WERI-Rb-1 (cell line): ENCODE measurements at places on chromosomes 7 and 10.

- peak; percentile 26 for DNase-seq
Observed at GRCh38 chr7:45888185-45888992, at the start of gene IGFBP1. Gene IGFBP1 (plus strand): TSS chr7:45888488. CDS start chr7:45888653, 165 bp downstream.

DNA sequence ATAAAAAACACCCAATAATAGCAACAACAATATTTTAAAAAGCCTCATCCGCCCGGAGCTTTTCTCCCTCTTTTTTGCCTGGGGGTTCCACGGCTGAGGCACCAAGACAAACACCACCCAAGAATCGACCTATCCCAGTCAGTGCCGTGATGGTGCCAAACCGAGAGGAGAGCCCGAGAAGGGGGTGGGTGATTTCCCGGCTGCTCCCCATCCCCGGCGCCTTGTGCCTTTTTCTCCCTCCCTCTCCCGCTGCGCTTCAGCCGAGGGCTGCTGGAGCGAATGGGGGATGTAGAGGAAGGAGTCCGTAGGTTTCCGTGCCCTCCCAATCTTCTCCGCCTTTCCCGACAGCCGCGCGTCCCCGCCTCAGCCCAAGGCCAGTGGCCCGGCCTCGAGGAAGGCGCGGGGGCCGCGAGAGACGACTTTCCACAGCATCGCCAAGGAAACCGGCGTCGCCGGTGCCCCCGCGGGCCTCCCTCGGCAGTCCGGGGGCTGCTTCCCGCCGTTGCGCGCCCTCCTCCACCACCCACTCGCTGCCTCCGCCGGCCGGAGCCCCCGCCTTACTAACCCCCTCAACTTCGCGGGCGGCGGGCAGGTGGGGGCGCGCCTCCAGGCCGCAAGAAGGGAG, 1.3 kb downstream of the EGR2 start:
- DNase-seq = no peak

DNA sequence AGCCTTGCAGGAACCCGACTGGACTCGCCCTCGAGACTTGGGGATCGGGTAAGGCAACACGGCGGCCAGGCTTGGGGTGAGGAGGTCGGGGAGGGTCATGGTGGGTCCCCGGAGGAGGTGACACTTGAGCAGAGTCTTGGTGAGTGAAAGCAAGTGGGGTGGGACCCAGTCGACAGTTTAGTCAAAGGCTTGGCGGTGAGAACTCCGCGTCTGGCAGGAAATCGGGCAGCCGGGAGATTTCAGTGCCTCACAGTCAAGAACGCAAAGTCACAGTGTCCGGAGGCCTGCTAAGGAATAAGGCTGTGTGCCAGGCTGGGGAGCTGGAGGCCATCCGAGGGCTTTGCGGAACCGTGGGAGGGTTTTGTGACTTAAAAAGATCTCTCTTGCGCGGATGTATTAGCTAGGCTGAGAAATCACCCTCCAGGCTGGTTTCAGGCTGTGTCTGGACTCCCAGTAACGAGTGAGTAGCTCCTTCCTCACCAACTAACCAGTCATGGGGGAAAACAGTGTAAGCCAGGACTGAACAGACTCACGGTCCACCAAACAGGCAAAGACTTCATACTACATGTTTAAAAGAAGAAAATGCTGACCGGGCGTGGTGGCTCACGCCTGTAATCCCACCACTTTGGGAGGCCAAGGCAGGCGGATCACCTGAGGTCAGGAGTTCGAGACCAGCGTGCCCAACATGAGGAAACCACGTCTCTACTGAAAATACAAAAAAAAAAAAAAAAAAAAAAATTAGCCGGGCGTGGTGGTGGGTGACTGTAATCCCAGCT, 613 bp downstream of the AP5Z1 start:
- no peak for DNase-seq

GRCh38 chr10:133117036-133117687, 29.4 kb downstream of the ADGRA1 start:
- no peak for DNase-seq

DNA sequence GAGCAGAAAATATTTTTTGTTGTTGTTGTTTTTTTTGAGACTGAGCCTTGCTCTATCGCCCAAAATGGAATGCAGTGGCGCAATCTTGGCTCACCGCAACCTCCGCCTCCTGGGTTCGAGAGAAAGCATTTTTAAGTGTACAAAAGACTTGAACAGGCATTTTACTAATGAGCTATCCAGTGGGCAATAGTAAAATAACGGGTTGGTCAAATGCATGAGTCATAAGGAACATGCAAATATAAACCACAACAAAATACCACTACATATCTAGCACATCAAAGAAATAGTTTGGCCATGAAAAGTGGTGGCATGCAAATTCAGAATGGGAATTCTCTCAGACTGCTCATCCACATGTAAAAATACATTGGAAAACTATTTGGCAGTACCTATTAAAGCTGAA, 71.7 kb upstream of the TMEM106B start:
- no peak for DNase-seq

GRCh38 chr7:11587048-11587447, 244.9 kb downstream of the THSD7A start:
- DNase-seq = no peak

GRCh38 chr7:117468174-117468573, 11.7 kb upstream of the CFTR start:
- no peak for DNase-seq

DNA sequence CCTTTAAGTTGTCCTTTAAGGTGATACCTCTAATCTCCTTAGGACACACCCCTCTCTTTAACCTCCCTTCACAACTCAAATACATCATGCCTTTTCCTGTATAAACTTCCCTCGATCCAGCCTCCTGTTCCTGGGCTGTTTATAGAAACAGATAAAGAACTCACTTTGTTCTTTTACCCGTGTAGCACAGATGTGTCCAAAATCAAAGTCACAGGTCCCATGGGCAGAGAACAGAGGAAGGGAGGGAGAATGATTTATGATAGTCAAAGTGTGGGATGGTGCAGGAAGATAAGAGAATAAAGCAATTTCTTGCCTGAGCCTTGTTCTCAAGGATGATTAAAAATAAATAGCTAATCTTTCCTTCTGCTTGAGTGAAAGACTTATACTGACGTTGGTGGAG, 50.3 kb upstream of the CABCOCO1 start:
- no peak for DNase-seq

DNA sequence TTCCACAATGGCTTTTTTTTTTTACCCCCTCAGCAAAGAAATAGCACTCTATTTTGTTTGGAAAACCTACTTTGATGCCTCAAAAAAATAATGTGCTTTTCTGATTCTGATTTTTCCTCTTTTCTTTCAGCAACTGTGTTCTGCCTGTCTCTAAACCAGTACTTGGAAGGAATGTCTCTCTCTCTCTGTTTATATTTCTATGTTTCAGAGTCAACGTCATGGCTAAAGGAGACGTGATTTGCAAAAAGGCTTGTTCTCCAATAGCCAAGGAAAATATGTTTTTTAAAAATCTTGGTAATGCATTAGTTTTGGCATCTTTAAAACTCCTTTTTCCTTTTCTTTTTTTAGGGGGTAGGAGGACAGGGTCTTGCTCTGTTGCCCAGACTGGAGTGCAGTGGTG, 56.0 kb upstream of the SDK1 start:
- DNase-seq = no peak

DNA sequence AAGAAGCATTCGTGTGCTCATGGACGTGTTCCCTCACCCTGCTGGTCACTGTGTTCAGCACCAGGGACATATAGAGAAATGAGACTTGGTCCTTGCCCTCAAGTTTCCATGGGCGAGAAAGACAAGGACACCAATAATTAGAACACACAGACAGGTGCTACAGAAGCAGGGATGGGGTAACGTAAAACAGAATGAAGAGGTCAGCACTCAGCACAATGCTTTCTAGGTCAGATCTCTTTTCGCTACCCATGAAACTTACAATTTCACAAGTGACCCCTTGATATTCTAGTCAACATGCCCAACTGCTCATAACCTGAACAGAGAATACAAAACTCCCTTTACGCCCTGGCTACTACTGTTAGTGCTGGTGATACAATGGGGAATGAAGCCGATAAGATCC, 6.0 kb upstream of the ANK3 start:
- no peak for DNase-seq

DNA sequence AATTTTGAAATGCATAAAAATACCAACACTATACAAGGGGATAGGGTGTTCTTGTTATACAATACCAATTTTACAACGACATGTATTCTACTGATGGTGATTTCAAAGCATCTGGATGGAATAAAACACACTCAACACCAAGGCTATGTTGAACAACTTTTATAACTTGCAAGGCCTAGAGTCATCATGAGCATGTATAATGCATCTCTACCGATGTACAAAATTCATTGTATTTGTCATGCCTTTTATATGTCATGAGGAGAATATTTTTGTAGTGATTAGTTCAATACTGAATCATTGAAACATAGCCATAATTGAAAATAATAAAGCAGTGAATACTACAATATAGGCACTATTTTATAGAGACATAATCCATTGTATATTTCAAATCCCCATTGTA, 160.2 kb downstream of the ETV1 start:
- no peak for DNase-seq

DNA sequence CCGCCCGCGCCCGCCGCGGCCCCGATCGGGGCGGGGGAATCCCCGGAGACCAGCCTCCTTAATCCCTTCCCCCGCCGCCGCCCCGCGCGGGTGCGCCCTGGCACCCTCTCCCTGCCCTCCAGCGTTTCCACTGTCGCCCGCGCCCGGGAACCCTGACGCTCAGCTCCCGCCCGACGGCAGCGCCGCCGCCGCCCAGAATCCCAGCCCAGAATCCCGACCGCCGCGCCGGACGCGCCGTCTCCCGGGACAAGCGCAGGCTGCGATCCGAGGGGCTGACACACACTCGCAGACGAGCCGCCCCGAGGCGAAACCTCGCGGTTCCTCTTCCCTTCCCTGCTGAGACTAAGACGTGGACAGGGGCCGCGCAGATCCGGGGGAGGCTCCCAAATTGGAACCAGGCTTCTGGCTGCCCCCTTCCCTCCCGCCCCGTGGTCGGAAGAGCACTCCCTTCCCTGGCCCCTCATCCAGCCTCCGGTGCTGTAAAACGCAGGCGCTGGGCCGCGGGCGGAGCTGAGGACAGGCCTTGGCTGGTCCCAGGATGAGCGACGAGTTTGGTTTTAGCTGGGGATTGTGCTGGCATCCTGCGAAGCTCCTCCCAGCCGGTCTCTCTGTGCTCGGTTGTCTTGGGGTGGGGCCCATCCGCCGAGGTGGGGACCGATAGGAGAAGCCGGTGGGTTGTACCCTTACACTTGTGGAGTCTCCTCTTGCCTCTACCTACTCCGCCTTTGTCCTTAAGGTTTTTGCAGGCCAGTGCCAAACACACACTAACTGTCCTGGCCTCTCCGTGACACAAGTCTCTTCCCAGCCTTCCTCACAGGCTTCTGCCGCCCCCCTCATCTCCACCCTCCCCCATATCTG, 1.1 kb downstream of the MARVELD1 start:
- peak; percentile 62 for DNase-seq

DNA sequence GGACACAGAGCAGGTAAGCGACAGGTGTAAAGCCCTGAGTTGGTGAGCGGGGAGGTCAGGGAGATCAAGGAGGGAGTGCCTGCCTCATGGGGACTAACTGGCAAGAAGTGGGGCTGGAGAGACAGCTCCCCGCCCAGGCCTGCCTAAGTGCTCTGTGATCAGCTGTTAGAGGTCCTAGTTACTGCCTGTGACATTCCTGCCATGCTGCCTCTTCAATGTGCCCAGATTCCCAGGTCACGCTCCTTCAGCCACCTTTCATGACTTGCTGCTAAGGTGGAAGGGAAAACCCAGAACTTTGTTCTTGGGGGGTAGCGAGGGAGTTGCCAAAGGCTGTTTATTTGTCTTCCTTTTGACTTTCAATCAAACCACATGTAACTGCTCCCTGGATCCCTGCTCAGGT, 114.3 kb upstream of the ZNF438 start:
- no peak for DNase-seq

DNA sequence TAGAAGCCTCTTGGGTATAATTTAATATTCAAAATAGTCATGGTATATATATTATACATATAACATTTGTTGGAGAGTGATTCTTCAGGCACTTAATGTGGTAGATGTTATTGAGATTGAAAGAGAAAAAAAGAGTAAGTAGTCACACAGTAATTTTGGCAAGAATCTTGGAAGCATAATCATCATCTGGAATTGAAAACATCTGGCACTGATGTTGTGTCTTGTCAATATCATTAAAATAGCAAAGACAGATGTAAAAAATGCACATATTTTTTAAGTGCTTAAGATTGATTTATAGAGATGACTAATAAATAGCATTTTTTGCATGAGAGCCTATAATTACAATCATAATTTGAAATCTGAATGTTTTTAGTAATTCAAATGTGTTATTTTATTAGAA, 9.5 kb downstream of the SEMA3D start:
- no peak for DNase-seq

- DNase-seq = peak; percentile 53
Observed at GRCh38 chr7:127392182-127392565, 334 bp downstream of the ZNF800 start.

DNA sequence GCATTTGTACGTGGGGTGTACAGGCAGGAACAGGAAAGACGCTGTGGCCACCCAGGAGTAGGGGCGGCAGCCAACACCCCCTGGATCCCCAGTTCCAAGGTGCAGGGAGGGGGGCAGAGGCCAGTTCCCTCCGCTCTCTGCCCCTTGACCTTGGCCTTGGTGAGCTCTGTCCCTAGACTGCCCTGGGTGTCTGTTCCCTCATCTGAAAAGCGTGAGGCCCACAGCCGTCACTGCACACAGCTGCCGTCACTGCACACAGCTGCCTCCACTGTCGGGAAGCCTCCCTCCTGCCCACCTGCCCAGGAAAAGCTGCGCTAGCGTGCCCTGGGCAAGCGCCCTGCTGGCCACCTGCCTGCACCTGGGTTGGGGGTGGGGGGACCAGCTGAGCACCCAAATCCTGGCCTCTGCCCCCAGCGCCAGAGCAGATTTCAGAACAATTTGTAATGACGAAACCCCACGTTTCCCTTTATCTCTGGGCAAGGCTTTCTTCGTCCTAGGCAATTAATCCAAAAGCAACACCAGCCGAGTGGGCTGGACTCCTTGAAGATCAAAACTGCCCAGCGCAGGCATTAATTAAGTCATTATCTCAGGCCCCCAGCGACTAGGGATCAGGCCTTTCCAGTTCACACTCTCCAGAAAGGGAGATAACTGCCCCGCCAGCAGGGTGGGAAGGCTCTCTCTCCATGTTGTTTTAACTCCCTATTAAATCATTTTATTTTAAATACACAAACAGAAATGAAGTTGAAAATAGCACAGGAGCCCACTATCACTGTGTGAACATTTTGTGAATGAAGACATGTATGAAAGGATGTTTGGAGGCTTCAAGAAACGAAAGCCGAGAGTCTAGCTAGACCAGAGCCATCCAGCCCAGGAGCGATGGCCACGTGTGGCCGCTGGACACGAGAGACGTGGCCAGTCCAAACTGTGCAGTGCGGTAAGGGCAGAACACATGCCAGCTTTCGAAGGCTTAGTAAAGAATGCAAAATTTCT, 4.0 kb upstream of the PDGFA start:
- no peak for DNase-seq

GRCh38 chr10:80506189-80506575, 31.5 kb upstream of the SH2D4B start:
- no peak for DNase-seq

GRCh38 chr10:1159131-1160061, 103.2 kb downstream of the WDR37 start:
- DNase-seq = no peak

GRCh38 chr10:120477743-120478141, 20.7 kb downstream of the PLPP4 start:
- no peak for DNase-seq

GRCh38 chr10:80122746-80123145, 9.8 kb upstream of the PLAC9 start:
- DNase-seq = no peak
